ENCODE measurements at places on chromosomes 6 and 20.
A peak's percentile ranks its signal among the peaks of the same experiment; 100 is the strongest.

DNA sequence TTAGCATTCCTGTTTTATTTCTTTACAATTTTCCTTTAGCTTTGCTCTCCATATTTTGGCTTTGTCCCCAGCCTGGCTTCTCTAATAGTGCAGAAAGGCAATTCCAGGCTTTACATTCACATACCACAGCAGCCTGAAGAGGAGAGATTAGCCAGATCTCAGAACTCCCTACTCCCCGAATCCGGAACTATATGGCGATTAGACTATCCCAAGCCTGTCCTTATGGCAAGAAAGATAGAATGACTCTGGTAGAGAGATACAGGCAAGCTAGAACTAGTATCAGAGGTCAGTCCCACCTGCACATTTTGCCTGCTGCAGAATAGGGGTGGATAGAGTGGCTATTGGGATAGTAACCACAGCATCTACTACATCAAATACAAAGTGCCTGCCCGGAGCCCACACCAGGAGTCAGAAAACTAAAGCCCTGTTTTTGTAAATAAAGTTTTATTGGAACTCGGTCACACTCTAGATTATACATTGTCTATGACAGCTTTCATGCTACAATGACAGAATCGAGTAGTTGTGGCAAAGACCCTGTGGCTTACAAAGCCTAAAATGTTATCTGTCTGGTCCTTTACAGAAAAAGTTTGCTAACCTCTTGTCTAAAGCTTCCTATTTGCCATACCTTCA is 17.1 kb upstream of the ADIG start:
- DNase-seq, result no peak

- DNase-seq, result no peak
Measured at GRCh38 chr20:35462351-35462750, 7.0 kb downstream of the CEP250 start.

GRCh38 chr6:5127106-5127687 is 42.1 kb downstream of the PPP1R3G start:
- no peak for DNase-seq

GRCh38 chr6:157895585-157895984 is 72.5 kb downstream of the SNX9 start:
- no peak for DNase-seq

DNA sequence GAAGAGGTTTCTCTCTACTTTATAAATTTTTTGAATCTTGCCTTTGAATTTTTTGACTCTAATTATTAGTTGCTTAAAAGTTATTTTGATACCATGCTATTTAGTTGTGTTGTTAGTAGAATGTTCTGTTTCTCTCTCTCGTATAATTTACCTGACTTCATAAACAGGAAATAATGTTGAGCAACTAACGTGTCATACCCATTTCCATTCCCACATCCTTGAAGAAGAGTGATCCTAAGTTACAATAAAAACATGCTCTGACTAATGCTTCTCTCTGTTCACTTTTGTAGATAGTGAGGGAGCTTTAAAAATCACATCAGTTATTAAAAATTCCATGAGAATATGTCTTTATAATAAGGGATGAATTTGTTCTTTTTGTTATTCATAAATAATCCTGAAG is 69.7 kb downstream of the SAMD5 start:
- DNase-seq, result peak; percentile 24

- no peak for DNase-seq
Measured at GRCh38 chr6:20969551-20969950, 435.3 kb downstream of the CDKAL1 start.

DNA sequence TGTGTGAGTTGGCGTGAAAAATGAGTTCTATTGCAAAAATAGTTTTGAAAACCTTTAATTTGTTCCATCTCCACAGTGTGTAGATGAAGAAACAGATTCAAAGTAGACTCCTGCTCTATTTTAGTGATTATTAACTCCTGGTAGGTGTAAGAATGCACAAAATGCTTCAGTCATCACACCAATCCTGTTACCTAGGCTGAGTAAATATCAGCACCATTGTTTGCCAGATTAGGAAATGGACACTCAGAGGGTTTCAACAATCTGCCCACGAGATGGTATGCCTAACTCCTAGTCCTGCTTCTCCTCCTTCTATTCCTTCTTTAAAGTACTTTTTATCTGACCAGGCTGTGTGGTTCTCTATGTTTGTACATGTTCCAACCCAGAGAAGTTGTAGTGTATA is 108.9 kb upstream of the AHI1 start:
- no peak for DNase-seq

DNA sequence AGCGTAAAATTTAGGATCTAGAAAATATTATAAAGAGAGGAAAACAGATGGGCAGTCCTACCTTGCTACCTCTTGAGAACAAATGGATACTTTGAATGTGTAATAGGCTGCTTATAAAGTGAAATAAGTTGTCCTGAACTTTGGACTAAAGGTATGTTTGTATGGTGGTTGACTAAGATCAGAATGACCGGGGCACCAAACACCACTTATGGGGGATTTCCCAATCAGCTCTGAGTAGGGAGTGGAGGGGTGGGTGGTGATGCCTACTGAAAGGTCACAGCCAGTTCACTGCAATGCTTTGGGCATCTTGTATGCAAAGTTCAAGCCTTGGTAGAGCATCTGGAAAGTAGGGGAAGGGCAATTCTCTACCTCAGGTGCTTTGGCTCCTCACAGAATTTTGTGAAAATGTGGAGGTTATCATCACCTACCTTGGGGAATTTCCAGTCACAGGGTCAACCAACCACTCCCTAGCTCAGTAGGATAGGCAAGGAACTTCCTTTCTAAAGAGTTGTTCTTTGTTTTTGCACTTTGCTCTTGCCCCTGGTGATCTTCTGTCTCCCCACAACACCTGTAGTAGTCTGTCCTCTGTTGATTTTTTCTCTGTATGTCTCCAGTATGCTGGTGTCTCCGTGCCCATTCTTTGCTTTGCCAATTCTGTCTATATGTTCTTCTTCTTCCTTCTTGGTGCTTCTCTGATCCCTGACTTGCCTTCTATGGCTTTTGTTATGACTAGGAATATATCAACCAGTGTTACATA is at the start of gene TRIM31:
TSS of gene TRIM31 (minus strand) at position 88 of the 757 bp plus-strand sequence. CDS start 285 bp downstream, outside the sequence.
- DNase-seq, result no peak

DNA sequence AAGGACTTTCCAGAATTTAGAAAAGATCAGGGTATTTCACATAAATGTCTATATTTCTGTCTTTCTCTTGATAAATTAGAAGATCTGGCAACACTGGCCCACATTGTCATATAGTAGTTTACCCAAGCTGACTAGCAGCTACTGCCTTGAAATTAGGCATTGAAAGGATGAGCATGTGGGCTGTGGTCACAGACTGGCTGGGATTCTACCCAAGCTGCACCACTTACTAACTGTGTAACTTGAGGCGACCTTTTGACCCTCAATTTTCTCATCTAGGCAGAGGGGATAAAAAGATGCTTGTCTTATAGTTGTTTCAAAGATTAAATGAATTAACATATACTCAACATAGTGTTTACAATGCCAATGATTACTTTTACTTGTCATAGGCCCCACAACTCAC is 152.7 kb upstream of the BMP2 start:
- no peak for DNase-seq

- no peak for DNase-seq
Measured at GRCh38 chr6:156807795-156808194, 30.6 kb downstream of the ARID1B start.

All from iris pigment epithelial cell (primary cell).